Hypothalamus (tissue), 51 donors: ENCODE measurements at places on chromosomes 5 and 9.
A peak's percentile ranks its signal among the peaks of the same experiment; 100 is the strongest.

DNA sequence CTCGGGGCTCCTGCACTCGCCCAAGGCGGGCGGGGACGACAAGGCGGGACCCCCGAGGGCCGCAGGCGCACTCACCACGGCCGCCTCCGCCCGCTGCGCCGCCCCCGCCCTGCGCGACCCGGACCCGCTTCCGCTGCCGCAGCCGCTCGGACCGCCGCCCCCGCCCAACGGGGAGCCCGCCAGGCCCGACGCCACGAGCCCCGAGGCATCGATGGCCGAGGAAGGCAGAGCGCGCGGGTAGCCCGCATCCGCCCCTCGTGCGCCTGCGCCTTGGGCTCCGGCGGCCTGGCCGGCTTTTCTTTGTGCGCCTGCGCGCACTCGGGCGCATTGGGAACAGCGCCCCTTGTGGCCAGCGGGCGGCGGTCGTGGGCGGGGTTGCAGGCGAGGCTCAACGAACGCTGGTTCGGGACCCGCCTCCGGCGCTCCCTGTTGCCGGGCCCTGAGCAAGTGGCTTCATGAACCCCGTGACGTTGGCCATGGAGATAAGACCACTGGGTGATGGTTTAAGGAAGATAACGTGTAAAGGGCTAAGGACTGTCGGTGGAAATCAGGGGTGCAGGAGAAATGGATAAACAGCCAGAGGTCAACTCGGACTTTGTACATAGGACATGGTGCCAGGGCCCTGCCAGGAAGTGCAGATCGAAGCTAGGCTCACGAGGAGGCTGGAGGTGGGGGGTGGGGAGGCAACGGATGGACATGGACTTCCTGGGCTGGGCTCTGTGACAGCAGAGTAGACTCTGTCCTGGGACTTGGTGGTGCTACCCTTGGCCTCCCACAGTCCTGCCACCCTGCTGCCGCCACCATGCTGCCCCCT, at the start of the genes C8G and FBXW5:
C8G (plus strand) TSS at position 725 of the 814 bp plus-strand sequence; CDS start at position 803, 78 bp downstream.
FBXW5 (minus strand) TSS at position 220 of the 814 bp plus-strand sequence. CDS start 655 bp downstream, outside the sequence.
- DNase-seq = peak; percentile 93

DNA sequence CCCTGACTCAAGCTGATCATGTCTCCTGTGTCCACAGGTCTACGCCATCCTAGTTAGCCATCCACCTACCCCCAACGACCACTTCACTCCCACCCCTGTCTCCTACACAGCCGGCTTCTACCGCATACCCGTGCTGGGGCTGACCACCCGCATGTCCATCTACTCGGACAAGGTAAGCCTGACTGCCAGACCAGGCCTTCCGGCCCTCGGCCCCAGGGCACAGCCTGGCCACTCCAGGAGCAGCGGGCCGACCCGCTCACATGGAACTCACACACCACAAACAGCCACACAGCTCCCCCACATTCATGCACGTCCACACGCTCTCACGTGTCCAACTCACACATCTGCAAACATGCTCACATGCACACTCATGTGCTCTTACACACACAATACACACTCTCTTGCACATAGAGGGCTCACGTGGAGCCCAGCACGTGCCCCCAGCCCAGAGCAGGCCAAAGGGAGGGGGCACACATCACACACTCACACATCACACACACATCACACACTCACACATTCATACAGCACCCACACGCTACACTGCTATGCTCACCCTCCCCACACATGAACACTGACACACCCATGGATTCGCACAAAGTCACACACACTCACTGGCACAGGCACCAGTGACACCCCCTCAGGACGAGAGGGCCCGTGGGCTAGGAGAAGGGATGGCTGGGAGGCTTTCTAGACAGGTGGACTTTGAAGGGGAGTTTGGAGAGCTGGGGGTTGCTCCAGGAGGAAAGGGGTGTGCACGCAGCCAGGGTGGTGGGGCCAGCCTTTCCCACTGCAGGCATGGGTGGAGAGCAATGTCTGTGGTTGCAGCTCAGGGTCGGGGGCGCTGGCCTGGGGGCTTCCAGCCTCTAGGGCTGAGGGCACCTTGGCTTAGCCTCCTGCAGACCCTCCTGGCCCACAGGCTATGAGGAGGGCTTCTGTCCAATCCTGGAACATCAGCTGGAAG, 3.3 kb downstream of the GRIN1 start:
- no peak for DNase-seq

GRCh38 chr5:129387944-129388343, 72.2 kb upstream of the ADAMTS19 start:
- no peak for DNase-seq

DNA sequence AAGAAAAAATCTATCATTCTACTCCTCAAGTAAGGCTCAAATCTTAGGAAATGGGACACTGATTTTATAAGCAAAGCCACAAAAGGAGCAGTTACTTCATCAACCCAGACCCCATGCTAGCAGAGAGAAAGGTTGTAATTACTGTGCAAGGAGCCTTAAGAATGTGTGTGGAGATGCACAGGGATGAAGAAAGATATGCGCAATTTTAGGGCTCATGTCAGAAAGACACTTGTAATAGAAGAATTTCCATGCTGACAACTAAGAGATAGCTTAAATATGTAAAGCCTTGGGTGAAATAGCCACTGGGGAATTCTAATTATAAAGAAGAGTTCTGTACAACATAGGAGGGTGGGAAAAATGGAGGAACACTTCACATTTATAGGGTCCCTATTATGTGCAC, 141.8 kb downstream of the CRB2 start:
- no peak for DNase-seq

GRCh38 chr5:122997294-122997693, 39.2 kb downstream of the PPIC start:
- DNase-seq = no peak

DNA sequence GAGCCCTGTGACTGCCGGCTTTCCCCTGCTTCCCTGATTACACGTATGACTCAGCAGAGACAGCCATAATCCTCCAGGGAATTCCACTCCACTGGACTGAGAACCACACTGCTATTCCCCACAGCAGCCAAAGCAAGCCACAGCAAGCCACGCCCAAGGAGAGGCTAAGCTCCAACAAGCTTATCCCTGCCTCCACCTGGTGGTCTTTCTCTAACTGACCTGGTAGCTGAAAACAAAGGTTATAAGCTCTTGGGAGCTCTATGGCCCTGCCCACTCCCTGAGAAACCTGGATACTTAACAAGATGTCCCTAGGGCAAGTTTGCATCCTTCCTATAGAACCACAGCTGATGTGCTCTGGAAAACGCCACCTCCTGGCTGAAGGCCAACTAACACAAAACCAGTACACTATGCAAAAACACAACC, 613.7 kb upstream of the CDH18 start:
- DNase-seq = no peak

GRCh38 chr5:98301547-98301946, 471.9 kb upstream of the RGMB start:
- DNase-seq = no peak

DNA sequence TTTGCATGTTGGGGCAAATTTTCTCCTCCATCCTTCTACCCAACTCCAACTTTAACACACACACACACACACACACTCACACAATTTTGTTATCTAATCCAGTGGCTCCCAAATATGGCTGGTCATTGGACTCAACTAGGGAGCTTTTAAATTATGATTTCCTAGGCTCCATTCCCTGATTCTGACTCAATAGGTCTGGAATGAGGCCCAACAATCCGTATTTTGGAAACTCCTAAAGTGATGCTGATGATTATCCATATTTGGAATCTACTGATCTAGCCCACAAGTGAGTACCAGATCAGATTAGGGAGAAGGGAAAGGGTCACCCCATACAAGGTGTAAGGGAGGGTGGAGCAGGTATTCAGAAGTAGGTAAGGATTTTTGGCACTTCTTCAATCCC, 309.7 kb downstream of the TLE1 start:
- DNase-seq = no peak

- peak; percentile 8 for DNase-seq
Observed at GRCh38 chr9:122816163-122816867, 12.1 kb downstream of the PDCL start.

DNA sequence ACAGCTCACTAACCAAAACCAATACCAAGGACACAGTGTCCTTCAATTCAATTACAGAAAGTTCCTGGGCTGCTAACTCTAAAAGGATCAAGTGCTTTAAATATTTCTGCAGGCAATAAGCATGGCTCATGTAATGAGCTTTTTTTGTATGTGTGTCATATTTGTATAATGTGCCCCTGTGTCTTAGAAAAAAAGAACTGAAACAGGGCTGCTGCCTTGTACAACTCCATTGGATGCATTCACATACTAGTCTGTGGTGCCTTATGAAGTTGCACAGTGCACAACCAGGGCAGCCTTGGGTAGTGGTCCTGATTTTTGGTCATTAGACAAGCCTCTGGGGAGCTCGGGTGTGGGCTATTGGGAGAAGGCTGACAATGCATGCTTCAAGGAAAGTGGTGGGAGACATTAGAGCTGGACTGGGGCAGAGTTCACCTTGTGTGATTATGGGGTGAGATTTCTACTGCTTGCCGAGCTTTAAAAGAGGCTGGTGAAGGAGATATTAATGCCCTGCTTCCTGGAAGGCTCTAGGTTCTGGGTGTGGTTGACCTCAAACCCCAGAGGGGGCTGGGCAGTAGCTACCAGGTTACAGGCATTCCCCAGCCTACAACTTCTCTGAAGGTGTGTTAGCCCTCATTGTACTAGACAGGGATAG, 3.6 kb upstream of the CPEB4 start:
- no peak for DNase-seq

DNA sequence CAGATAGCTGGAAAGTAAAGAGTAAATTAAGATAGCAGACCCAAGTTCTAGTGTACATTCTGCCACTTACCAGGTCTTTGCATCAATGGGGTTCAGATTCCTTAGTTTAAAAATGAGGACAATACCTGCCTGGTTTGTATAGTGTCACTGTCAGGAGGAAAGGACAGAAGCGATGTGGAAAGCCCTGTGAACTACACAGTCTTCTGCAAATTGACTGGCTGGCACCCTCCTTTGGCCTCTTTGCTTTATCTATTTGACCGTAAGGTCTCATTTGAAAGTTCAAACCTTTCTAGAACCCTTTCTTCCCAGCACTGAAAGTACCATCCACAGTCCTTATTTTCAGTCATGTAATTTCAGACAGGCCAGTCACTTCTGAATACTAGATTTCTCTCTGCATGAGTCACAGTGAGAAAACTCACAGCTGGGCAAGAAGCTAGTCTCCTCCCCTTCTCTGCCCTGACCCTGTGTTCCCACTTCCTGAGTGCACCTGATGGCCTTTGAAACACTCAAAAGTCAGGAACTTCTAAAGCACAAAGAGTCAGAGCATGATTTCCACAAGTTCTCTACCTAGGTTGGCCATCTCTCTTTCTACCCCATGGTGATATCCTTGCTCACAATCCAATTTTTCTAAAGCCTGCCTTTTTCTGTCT, 91.3 kb upstream of the RASEF start:
- DNase-seq = no peak

DNA sequence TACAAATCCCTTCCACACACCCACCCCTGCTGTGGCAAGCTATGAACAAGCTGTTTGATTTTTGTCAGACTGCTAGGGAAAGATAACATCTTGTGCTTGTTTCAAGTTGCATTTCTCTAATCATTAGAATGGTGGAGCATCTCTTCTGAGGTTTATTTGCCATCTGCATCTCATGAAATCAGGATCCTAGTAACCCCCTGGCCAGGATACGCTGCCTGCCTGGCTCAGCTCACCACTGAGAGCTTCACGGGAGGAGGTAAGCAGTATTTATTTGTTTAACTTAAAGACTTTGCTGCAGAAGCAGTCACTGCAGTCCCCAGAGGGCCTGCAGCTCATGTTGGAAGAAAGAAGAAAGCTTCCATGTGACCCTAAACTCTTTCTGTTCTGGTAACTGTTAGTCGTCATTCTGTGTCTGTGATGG, 83.3 kb upstream of the CXCL14 start:
- DNase-seq = no peak

DNA sequence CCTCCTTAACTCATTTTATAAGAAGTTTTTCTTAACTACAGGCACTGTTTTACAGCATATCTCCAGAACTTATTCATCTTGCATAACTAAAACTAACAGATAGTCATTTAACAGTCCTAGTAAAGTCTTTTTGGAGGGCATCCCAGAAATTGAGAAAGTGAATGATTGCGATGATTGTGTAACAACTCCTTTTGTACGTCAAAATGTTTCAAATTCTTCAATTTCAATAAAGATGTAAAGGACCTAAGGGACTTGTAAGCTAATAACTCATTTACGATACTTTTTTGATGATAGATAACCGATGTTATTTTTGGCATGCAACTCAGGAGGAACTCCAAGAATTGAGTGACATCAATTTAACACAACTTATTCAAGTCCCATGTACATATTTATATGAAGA, 42.7 kb downstream of the SVEP1 start:
- no peak for DNase-seq

GRCh38 chr5:76402886-76403765, at the start of gene IQGAP2:
Gene IQGAP2 (plus strand): TSS chr5:76403285. CDS start chr5:76403546, 261 bp downstream.
- DNase-seq = no peak

GRCh38 chr5:154249826-154250225, 59.3 kb downstream of the GALNT10 start:
- no peak for DNase-seq

DNA sequence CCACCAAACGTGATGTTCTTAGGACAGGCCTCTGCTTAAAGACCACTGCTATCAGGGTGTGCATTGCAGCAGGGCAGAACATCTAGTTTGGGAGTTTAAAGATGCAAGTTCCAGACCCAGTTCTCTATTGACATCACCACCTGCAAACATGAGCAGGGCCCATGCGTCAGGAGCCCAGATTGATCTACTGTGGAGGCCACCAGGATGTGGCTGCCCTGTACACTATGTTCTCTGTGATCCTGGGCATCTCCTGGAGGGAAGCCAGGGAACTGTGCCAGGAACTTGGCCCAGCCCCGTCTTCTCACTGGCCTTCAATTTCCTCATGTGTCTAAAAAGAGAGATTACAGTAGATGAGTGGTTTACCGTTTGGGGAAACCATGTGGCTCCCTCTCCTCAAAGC, 87.1 kb downstream of the PDE6A start:
- DNase-seq = no peak

- no peak for DNase-seq
Observed at GRCh38 chr9:130662099-130662969, 2.1 kb upstream of the PRDM12 start.

DNA sequence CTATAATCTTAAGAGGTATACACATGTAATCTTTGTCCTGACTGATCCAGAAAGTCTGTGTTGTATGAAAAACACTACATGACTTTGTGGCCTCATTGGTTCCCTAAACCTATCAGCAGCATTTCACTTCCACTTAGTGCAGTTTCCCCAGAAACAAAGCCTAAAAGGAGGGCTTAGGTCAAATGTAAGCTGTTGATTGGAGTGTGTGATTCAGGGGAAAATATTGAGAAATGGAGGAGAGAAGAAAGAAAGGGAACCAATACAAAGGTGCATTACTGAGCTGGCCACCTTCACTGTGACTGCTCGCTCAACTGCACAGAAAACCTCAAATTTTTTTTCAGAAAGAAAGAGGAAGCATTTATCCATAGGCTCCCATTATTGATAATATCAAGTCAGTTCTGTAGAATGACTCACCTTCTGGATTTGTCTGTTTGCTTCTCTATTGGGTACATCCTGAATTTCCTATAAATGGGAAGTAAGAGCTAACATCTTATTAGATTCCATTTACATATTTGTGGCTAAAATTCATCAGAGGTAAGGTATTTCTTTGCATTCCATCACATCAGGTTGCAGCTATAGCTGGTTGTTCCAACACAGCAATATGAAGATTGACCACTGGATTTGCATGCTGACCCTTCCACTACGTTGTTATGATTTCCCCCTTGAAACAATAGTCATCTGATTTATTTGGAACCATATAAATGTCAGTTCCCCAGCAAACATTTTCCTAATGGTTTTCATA, 10.3 kb upstream of the FST start:
- no peak for DNase-seq

- no peak for DNase-seq
Observed at GRCh38 chr5:175821790-175822211, 49.6 kb upstream of the CPLX2 start.

- no peak for DNase-seq
Observed at GRCh38 chr9:110078604-110079003, 129.4 kb downstream of the C9orf152 start.
